ENCODE measurements at places on chromosomes 1 and 21. TPM values are rescaled to one million over a fixed set of nuclear protein-coding genes. Genes with fewer than 3 reads are reported as not detected.

GRCh38 chr1:215543191-215543606 is 23.9 kb upstream of the KCTD3 start:
- peak; percentile 82 for DNase-seq

REN gene
- total RNA-seq = not detected

- no peak for DNase-seq
These were observed 283.6 kb upstream of the USP25 start for GRCh38 chr21:15446223-15446622.

DNA sequence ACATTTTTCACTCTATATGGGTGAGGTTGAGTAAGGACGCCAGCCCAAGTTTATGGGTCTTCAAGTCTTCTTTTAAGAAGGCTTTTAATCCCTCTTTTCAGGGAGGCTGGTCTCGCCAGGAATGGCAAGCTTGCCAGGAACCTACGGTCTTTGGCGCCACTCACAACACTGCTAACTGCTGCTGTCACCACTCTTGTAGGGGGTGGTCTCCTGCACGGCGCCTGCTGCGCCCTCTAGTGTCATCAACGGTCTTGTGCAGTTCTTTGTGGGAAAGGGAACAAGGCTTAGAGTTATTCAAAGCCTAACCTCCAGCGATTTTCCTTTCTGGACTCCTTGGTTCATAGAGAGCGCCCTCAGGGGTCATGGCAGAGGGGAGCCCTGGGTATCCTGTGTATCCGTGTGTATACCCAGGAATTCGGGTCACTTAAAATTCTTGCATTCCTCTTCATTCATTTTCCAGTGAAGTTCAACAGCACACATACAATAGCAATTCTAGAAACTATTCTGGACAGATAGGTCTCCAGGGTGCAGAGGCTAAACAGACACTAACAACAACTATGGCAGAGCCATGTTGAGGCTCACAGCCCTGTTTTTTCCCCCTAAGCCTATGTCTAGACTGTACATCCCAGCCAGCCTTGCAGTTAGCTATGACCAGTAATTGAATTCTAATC is 392.8 kb upstream of the CAMK1G start:
- peak; percentile 54 for DNase-seq

DNA sequence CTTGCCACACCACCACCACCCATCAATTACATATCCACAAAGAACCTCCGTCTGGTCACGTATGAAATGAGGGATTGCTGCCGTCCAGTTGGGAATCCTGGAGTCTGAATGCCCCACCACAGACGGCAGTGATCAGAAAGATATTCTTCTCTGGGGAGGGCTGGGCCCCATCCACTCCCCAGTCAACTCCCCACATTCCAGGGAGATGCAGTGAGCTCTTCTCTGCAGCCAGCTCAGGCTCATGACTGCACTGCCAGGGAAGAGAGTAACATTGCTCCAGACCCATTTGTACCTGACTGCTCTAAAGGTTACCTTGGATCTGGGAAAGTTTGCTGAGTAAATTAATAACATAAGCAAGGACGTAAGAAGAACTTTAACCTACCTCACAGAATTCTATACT is 18.3 kb downstream of the DEGS1 start:
- DNase-seq = peak; percentile 26

GRCh38 chr1:4062041-4062440 is 162.0 kb upstream of the C1orf174 start:
- DNase-seq = no peak

DNA sequence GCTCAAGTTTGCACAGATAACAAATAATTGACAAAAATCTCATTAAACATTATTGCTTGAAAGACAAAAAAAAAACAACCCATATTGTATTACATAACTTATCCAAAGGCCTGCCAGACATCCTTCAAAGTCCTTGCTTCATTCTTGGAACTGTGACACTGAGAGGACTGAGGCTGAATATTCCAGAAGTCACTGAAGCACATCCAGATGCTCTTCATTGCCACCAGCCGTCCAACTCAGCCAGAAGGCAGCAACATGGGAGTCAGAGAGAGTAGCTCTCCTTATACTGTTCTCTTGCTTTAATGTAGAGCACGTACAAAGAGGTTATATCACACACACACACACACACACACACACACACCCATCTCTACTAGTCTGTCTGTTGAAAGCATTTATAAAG is 755.0 kb downstream of the LTN1 start:
- no peak for DNase-seq

TARBP1 gene
- total RNA-seq = 61.0 TPM

DNA sequence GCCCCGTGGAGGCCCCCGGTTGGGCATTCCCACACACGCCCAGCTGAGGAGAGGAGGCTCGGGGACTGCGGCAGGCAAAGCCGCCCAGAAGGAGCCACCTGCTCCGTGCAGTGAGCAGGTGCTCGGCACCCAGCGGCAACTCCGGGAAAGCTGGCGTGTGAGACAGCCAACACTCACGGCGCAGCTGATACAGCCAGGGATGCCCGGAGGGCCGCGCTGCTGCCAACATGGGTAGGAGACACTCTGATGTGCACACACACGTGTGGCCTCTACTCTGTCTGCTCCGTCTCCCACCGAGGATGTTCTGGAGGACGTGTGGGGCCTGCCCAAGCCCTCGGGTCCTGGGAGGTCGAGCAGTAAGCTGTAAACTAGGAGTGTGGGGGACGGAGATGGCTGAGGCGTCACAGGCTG is 12.9 kb downstream of the MORN1 start:
- DNase-seq = no peak

ERG gene
- total RNA-seq = 0.76 TPM

KCND3 gene
- total RNA-seq = 0.13 TPM

CLDN17 gene
- not detected for total RNA-seq

- no peak for DNase-seq
These were observed 92.0 kb downstream of the ACTL8 start for GRCh38 chr1:17847111-17847510.

S100A3 gene
- total RNA-seq = 3.8 TPM

KLHL20 gene
- total RNA-seq = 27.9 TPM

DNA sequence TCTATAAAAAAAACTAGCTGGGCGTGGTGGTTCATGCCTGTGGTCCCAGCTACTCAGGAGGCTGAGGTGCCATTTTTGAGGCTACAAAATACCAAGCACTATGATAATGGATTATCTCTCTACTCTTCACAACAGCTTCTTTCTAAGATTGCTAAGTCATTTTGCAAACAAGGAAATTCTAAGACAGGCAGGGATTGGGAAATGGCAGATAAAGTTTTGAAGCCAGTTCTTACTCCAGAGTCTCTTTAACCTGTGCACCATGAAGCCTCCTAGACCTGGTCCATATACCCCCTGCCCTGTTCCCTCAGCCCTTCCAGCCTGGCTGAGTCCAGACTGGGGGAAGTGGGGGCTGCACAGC is 39.5 kb upstream of the DMBX1 start:
- DNase-seq = no peak

- no peak for DNase-seq
These were observed 142.6 kb downstream of the AJAP1 start for GRCh38 chr1:4797016-4797410.

DNA sequence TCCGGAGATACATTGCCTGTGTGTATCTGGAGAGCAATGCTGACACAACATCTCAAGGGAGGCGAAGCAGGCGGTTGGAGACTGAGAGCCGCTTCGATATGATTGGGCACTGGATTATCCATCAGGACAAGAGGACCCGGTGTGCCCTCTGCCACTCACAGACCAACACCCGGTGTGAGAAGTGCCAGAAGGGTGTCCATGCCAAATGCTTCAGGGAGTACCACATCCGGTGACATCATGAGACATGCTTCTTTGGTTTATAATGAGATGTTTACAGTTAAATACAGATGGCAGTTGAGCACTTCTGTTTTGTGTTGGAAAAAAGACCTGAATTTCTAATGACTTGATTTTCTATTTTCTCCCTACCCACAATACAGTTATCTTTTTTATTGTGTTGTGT is 12.1 kb downstream of the PGBD2 start:
- peak; percentile 32 for DNase-seq

GRCh38 chr1:82160036-82160435 is 359.3 kb downstream of the ADGRL2 start:
- DNase-seq = peak; percentile 7

SEC16B gene
- total RNA-seq = 1.5 TPM

- peak; percentile 10 for DNase-seq
These were observed 300.0 kb downstream of the RRAGC start for GRCh38 chr1:38559446-38560165.
